Hematopoietic multipotent progenitor cell (in vitro differentiated cells): ENCODE measurements at places on chromosomes 7 and 10. TPM values are rescaled to one million over a fixed set of nuclear protein-coding genes. Genes with fewer than 3 reads are reported as not detected.

DNA sequence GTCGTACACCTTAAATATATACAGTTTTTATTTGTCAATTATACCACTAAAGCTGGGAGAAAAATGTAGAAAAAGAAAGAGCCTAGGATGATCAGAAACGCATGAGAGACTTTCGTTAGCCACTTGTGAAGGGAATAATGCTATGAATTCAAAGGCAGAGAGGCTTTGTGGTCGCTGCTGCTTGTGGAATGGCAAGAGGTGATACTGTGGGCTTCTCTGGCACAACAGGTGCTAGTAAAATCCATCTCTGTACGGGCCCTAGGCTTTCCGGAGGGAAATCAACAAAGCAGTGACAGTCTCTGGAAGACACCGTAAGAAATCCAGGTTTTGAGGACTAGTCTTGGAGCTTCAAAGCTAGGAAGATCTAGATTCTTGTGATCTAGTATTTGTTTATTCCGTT lies 52.6 kb downstream of the LRRC72 start:
- DNase-seq, result no peak

- DNase-seq, result no peak
Observed at GRCh38 chr7:133367561-133367960, 114.7 kb downstream of the EXOC4 start.

- DNase-seq, result no peak
Observed at GRCh38 chr10:124534826-124535601, 73.4 kb downstream of the LHPP start.

DNA sequence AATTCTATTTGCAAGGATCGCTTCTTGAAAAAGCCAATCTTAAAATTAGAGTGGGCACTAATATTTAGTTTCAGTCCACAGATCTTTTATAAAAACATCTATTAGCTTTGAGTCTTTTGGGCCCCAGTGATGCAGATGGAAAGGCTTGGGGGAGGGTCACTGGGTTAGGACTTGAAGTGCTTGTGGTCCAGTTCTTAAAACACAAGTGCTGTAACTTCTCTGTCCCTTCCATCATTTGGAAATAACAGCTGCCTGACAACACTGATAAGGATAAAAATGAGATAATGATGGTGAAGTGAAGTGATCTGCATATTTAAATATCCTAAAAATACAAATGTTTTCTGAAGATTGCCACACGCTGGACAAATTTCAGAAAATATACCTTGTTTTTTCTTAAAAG lies 37.1 kb upstream of the ZRANB1 start:
- DNase-seq, result no peak

DNA sequence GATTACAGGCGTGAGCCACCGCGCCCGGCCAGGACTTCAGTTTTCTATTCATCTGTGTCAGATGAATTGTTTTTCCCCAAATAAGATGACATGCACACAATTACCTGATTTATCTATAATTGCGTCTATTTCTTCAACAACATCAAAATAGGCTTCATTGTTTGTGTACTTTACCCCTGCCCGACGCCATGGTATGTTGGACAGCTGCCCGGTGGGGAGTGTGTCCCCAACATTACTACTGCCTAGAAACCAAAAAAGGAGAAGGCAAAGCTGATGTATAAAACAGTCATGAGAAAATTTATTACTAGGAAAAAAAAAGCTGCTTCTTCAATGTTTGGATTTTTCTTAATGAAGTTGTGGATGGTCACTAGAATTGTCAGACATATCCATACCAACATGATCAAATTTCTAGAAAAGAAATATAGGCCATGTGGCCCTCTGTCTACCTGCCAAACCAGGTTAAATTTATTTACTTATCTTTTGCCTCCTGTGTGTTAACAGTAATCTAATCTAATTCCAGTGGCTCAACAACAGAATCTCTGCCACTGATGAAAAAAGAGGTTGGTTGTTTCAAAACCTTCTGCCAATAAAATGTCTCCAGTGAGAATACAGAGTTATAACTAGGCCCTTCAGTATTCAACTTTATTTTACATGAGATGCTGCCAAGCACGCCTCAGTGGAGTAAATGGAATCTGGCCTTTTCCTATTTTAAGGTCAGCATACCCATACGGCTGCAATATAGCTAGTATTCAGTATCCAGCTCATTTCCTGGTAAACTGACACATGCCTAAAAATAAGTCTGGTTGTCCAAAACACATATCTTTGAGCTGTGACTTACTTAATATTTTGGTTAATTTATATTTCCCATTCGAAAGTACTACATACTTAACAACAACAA lies 16.5 kb downstream of the AP3M1 start:
- no peak for DNase-seq

DNA sequence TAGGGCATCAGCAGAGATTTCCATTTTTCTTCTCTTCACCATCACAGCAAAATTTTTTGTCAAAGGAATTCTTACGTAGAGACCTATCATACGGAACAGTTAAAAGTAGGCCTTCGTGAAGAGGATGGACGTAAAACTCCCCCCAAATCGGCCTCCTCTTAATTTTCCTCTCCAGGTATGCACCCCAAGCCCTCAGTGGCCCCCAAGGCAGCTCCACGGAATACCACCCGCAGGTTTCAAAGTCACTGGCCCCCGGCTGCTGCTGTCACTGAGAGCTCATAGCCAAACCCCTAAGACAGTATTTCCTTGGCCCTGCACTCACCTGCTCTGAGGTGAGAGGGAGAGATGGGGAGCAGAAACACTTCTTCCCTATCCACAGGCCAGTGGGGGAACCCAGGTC lies 8.8 kb downstream of the PODXL start:
- no peak for DNase-seq

DNA sequence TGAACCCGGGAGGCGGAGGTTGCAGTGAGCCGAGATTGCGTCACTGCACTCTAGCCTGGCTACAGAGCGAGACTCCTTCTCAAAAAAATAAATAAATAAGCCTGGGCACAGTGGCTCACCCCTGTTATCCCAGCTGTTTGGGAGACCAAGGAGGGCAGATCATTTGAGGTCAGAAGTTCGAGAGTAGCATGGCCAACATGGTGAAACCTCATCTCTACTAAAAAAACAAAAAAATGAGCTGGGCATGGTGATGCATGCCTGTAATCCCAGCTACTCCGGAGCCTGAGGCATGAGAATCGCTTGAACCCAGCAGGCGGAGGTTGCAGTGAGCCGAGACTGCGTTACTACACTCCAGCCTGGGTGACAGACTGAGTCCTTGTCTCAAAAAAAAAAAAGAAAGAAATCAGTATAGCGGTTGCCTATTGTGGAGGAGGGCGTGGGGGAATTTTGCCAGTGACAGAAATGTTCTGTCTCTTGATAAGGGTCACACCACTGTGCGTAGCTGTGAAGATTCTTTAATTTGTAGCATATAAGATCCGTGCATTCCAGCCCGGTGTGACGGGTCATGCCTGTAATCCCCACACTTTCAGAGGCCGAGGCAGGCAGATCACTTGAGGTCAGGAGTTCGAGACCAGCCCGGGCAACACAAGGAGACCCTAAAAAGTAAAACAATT lies 17.9 kb upstream of the EIF3B start:
- DNase-seq, result no peak

- DNase-seq, result no peak
Observed at GRCh38 chr10:58305821-58306220, 29.0 kb upstream of the UBE2D1 start.

DNA sequence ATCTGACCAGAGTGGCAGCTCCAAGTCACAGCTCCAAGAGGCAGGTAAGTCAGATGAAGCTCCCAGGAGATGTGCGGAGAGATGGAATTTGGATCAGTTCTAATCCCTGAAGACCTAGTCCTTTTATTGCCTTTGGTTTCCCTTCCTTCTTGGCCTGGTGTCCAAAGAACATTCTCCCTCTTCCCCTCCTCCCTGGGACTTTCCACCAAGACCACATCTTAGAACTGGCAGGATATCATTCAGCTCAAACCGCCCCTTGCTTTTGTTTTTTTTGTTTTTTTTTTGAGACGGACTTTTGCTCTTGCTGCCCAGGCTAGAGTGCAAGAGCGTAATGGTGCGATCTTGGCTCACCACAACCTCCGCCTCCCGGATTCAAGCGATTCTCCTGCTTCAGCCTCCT lies 190.8 kb downstream of the GFRA1 start:
- no peak for DNase-seq

Gene KLF14
- not detected for total RNA-seq

Gene RSU1
- 35.5 TPM for total RNA-seq

Gene TEX47
- not detected for total RNA-seq

Gene WNT2
- not detected for total RNA-seq

Gene IFIT1B
- total RNA-seq, result under 0.01 TPM

Gene USP6NL
- 18.9 TPM for total RNA-seq

Gene CALD1
- under 0.01 TPM for total RNA-seq

Gene GTF2IRD1
- total RNA-seq, result 1.1 TPM

Gene PLCE1
- under 0.01 TPM for total RNA-seq

Gene ZNF107
- 3.0 TPM for total RNA-seq

Gene SLC25A13
- total RNA-seq, result 10.5 TPM

Gene NAT16
- not detected for total RNA-seq
